GF-D8 (cell line): ENCODE measurements at places on chromosomes 5 and 9.

- no peak for DNase-seq
These were observed 70.0 kb downstream of the RGMB start for GRCh38 chr5:98843481-98843880.

DNA sequence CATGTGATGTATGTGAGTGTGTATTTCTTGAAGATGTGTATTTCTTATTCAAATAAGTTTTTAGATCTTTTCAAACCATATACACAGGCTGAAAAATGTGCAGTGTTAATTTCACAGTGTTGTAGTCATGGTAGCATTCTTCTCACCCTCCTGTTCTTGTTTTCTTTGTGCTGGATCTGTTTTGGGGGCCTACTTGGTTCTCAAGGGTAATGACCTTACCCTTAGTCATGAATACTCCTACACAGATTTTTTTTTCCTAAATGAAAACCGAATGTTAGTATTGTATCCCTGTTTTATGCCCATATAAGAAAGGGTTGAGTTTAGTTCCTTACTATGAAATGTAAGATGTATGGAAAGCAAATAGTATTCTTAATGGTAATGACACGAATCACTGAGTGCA is 88.0 kb downstream of the SLC44A1 start:
- no peak for DNase-seq

DNA sequence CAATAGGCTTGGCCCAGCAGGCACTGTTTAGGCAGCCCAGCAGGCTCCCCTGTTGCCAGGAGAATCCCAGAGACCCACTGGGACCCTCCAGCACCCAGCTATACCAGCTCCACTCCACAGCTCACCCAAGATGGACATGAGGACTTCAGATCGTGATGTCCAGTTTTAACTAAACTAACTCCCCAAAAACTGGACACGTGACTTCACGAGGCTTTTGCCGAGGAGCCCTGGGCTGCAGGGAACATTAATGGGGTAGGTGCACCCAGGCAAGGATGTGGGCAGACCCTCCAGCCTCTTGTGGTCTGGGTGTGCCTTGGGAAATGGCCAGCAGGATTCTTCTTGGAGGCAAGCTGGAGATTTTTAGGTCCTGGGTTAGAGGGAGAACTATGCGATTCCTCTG is 8.9 kb upstream of the NKD2 start:
- no peak for DNase-seq

DNA sequence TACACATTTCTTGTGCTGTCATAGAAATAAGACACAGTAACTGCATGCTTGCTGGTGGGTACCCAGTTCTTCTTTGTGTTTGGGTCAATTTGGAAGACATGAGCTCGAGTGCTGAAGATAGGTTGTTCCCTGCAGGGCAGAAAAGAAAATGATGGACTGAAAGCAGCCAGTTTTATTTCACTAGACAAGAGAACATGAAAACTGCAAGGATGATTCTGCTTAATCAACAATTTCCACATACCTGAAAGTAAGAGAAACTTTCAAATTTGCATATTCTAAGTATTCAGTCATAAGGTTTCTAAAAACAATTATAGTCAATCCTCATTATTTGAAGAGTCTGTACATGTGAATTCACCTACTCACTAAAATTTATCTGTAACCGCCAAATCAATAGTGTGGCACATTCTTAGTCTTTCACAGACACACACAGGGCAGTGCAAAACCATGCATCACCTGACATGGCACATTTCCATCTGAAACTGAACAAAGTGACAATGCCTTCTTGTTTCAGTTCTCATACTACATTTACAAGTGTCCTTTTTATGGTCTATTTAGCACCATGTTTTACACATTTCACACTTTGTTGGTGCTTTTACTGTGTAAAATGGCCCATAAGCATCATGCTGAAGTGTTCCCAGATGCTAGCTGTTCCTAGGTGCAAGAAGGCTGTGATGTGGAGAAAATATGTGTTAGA is 56.9 kb downstream of the HOMER1 start:
- no peak for DNase-seq

DNA sequence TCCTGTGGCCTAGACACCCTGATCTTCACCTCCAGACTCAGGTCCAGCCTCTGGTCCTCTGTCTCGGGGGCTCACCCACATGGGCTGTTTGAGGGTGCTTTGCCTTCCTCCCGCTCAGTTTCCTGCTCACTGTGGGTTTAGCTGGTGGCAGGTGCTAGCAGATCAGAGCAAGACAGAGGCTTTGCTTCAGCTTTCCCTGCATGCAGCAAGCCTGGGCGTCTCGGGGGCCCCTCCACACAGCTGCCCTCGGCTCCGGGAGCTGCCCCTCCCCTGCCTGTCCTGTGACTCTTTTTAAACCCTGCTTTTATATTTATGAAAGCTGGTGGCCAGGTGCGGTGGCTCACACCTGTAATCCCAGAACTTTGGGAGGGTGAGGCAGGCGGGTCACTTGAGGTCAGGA is 14.6 kb downstream of the MRPL36 start:
- DNase-seq = no peak

- no peak for DNase-seq
These were observed 18.7 kb upstream of the MARCHF6 start for GRCh38 chr5:10334831-10335230.

DNA sequence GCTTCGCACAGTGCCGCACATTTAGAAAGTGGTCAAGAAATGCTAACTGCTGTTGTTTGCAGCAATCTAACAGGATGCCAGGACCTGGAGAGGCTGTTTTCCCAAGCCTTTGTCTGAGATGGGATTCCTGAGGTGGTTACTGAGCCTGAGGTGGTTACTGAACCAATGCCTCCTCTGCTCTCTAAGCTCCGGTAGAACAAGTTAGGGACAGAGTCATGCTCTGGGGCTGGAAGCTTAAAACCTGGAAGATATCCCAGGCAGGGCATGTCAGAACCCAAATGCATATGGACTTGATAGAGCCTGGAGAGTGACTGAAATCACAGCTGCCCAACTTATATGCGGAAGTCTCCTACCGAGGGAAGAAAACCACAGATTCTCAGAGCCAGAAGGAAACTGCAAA is 46.5 kb upstream of the FAT2 start:
- DNase-seq = no peak

GRCh38 chr9:137666513-137666822 is 47.7 kb downstream of the EHMT1 start:
- no peak for DNase-seq

DNA sequence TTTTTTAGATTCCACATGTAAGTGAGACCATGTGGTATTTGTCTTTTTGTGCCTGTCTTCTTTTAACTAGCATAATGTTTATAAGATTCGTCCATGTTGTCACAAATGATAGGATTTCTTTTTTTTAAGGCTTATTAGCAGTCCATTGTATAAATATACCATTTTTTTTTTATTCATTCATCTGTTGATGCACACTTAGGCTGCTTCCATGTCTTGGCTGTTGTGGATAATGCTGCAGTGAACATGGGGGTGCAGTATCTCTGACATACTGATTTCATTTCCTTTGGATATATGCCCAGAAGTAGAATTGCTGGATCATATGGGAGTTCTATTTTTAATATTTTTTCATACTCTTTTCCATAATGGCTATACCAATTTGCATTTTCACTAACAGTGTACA is 48.7 kb downstream of the KIAA1958 start:
- DNase-seq = no peak
